ENCODE measurements at places on chromosomes 1 and 21. TPM values are rescaled to one million over a fixed set of nuclear protein-coding genes. Genes with fewer than 3 reads are reported as not detected.

MPC2 gene
- total RNA-seq, result 46.0 TPM

SPRR3 gene
- total RNA-seq, result not detected

GRCh38 chr1:177343445-177343844 is 172.7 kb downstream of the BRINP2 start:
- no peak for DNase-seq

DNA sequence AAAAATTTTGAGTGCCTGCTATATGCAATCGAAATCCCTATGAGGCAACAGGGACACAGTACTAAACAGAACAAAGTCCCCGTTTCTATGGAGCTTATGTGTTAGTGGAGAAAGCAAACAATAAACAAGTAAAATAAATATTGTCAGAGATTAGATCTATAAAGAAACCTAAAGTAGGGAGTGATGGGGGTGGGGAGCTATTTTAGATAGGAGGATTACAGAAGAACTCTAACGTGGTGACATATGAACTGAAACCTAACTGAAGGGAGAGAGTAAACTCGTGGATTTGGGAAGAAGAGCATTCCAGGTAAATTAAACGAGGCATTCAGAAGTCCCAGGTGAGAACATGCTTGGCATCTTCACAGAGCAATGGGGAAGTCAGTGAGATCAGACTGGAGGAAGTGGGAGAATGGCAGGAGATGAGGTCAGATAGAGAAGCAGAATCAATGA is 154.5 kb downstream of the DENND1B start:
- no peak for DNase-seq

- no peak for DNase-seq
Measured at GRCh38 chr1:89566761-89567174, 42.1 kb downstream of the LRRC8B start.

DNA sequence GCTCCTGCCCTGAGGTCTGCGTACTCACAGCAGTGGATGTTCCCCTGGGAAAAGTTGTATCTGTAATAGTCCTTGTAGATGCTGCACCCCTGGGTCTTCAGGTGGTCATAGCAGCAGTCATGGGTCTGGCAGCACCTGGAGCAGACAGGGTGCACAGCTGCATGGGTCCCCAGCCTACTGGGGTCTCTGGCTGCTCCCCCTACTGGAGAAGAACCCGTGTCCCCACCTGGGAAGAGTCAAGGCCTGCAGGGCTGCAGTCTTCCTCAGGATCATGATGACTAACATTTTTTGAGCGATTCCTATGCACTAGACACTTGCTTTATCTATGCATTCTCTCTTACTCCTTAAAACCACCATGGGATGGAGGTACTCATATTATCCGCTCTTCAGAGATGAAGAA is 3.9 kb downstream of the PLA2G2D start:
- no peak for DNase-seq

GRCh38 chr1:162562470-162562828 is 927 bp downstream of the UAP1 start:
- DNase-seq, result peak; percentile 44

DNA sequence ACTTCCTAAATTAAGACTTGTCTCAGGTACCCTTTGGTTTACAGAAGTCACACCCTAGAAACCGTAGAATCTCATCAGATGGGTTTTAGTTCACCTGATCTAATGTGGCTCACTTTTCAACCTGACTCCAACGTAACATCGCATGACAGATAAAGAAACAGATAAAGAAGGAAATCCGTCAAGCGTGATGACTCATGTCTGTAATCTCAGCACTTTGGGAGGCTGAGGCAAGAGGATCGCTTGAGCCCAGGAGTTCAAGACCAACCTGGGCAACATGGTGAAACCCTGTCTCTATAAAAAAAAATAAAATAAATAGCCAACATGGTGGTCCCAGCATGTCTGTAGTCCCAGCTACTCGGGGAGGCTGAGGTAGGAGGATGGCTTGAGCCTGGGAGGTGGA is 97.3 kb downstream of the SPSB1 start:
- no peak for DNase-seq

DNA sequence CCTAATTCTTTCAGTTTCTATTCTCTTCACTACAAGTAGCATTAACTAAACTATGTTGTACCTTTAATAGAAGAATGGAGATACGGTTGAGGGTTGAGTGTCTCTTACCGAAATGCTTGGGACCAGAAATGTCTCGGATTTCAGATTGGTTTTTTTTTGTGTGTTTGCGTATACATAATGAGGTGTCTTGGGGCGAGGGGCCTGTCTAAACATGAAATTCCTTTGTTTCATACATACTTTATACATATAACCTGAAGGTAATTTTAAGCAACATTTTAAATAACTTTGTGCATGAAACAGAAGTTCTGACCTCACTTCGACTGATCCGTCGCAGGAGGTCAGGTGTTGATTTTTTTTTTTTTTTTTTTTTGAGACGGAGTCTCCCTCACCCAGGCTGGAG is 36.3 kb upstream of the MYOCOS start:
- no peak for DNase-seq

Measured in HT1080 (cell line).